Esophagus muscularis mucosa (tissue), 4 donors: ENCODE measurements at places on chromosomes 12 and 14. TPM values are rescaled to one million over a fixed set of nuclear protein-coding genes. Genes with fewer than 3 reads are reported as not detected.

SLC7A7 gene
- total RNA-seq = 17.8 TPM

GDF11 gene
- 2.5 TPM for total RNA-seq

GRCh38 chr14:103881268-103882201 lies 34.2 kb upstream of the PPP1R13B start:
- H3K27me3 ChIP-seq = no peaks in the 10 kb centered on the region
- peaks cover 37% of the 10 kb centered on the region for H3K4me1 ChIP-seq
- no peak overlapping the region for H3K4me3 ChIP-seq
- no peak for DNase-seq
- peak overlapping the region; percentile 76 for H3K27ac ChIP-seq

GRCh38 chr14:106850913-106851825 lies 1324.8 kb downstream of the TMEM121 start:
- H3K36me3 ChIP-seq = no peaks in the 10 kb centered on the region
- no peak overlapping the region for H3K27ac ChIP-seq
- no peak overlapping the region for H3K4me3 ChIP-seq
- H3K4me1 ChIP-seq = no peaks in the 10 kb centered on the region

DNA sequence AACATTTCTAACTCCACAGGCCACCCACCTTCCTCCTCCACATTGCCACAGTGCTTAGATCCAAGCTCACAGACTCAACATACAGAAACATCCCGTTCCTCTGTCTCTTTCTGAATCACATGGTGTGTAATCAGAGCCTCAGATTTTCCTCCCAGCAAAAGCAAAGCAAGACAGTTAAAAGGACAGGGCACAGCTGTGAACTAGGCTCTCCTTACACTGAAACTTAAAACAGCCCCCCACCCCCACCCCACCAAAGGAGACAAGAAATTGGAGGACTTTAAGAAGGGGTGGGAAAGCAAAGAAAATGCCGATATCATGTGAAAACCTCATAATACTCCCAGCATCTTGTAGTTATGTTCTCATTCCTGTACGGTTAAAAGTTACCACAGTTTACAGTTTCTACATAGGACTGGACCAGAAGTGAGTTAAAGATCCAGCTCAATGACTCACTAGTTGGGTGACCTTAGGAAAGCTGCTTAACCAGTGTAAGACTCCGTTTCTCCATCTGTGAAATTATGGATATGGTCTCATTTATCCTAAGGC lies 4.8 kb downstream of the YBX3 start:
- H3K4me1 ChIP-seq = peaks cover 43% of the 10 kb centered on the region
- no peaks in the 10 kb centered on the region for H3K27me3 ChIP-seq
- no peak for DNase-seq
- peak overlapping the region; percentile 71 for H3K27ac ChIP-seq

SOX5 gene
- 11.6 TPM for total RNA-seq

DNA sequence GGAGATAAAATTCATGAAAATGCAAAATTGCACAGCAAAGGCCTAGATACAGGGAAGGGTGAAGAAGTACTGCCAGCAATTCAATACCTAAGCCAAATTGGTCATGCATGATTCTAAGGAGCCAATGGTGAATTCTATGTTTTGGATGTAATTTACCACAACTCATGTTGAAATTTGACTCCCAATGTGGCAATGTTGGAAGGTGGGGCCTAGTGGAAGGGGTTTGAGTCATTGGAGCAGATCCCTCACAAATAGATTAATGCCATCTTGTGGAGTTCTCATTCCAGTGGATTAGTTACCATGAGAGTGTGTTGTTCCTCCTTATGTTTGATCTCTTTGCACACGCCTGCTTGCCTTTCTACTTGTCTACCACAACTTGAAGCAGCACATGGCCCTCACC lies 194.0 kb upstream of the ALG10 start:
- H3K4me3 ChIP-seq = no peak overlapping the region
- no peak overlapping the region for H3K27ac ChIP-seq
- H3K36me3 ChIP-seq = no peaks in the 10 kb centered on the region
- no peaks in the 10 kb centered on the region for H3K27me3 ChIP-seq

GRCh38 chr12:79692860-79693577 lies 2.3 kb upstream of the PAWR start:
- no peak overlapping the region for H3K27ac ChIP-seq
- H3K36me3 ChIP-seq = no peaks in the 10 kb centered on the region
- H3K27me3 ChIP-seq = no peaks in the 10 kb centered on the region

GRCh38 chr14:90739318-90740068 lies 76.7 kb downstream of the TTC7B start:
- H3K4me3 ChIP-seq = no peak overlapping the region
- no peaks in the 10 kb centered on the region for H3K27me3 ChIP-seq
- DNase-seq = no peak
- peaks cover 4% of the 10 kb centered on the region for H3K36me3 ChIP-seq

- no peak for DNase-seq
- no peak overlapping the region for H3K4me3 ChIP-seq
- H3K36me3 ChIP-seq = no peaks in the 10 kb centered on the region
- H3K27ac ChIP-seq = no peak overlapping the region
- no peaks in the 10 kb centered on the region for H3K27me3 ChIP-seq
- H3K4me1 ChIP-seq = no peaks in the 10 kb centered on the region
These were observed 23.1 kb downstream of the GARIN6 start for GRCh38 chr12:99670635-99671034.

DNA sequence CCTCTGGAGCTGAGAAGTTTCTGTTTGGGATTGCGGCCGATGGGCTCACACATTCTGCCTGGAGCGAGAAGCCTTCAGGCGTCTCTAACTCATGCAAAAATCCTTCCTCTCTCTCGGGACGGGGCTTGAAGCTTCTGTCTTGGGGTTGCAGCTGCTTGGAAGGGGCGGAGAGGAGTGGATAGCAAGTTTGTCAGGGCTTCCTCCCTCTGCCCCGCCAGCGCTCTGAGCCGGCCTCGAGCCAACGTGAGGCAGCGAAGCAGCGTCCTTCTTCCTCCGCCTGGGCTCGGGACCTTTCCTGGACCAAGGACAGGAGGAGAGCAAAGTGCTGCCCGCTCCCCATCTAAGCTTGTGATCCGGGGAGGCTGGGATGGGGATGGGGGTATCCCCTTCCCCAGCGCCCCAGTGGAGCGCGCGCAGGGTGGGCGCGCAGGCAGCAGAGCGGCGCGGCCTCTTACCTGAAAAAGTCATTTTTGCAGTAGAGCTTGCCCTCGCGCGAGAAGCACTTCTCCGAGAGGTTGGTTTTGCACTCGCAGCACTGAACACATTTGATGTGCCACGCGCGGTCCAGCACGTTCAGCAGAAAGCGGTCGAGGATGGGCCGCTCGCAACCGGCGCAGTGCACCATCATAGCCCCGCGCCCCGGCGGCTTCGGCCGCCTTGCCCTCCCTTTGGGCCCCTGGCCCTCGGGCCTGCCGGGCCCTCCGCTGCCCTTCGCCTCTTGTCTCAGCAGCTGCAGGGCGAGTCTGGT lies 626 bp downstream of the LHX5 start:
- H3K36me3 ChIP-seq = no peaks in the 10 kb centered on the region
- DNase-seq = no peak
- no peak overlapping the region for H3K4me3 ChIP-seq
- peaks cover 80% of the 10 kb centered on the region for H3K27me3 ChIP-seq

GRCh38 chr14:35277179-35277578 lies 15.0 kb upstream of the PSMA6 start:
- peaks cover 16% of the 10 kb centered on the region for H3K36me3 ChIP-seq
- H3K27ac ChIP-seq = no peak overlapping the region
- no peak overlapping the region for H3K4me3 ChIP-seq
- DNase-seq = no peak
- no peaks in the 10 kb centered on the region for H3K27me3 ChIP-seq
- H3K4me1 ChIP-seq = no peaks in the 10 kb centered on the region

WASHC4 gene
- total RNA-seq = 39.9 TPM

GRCh38 chr14:72752034-72752412 lies 141.9 kb downstream of the DPF3 start:
- H3K27me3 ChIP-seq = no peaks in the 10 kb centered on the region
- peak; percentile 57 for DNase-seq
- no peaks in the 10 kb centered on the region for H3K4me1 ChIP-seq
- H3K27ac ChIP-seq = no peak overlapping the region
- H3K36me3 ChIP-seq = no peaks in the 10 kb centered on the region

GRCh38 chr12:106246891-106247673 lies 738 bp downstream of the CKAP4 start:
- no peaks in the 10 kb centered on the region for H3K27me3 ChIP-seq
- peak overlapping the region; percentile 93 for H3K27ac ChIP-seq
- no peak for DNase-seq
- peaks cover 61% of the 10 kb centered on the region for H3K4me1 ChIP-seq

GRCh38 chr12:70052931-70053497 lies 190.2 kb upstream of the CNOT2 start:
- no peak overlapping the region for H3K4me3 ChIP-seq
- no peaks in the 10 kb centered on the region for H3K4me1 ChIP-seq
- no peaks in the 10 kb centered on the region for H3K36me3 ChIP-seq
- H3K27ac ChIP-seq = no peak overlapping the region

DNA sequence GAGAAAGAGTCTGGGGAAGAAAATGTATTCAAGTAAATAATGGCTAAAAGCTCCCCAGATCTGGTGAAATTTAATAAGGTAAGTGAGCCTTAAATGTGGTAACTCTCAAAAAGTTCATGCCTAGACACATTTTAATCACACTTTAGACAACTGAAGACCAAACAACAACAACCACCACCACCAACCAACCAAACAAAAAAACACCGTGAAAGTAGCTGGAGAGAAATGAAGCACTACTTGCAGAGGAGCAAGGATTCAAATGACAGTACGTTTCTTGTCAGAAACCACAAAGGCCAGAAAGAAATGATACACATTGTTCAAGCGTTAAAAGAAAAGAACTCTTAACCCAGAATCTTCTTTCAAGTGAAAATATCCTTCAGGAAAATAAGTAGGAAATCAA lies 208.3 kb downstream of the MYRFL start:
- H3K36me3 ChIP-seq = no peaks in the 10 kb centered on the region
- no peak overlapping the region for H3K27ac ChIP-seq
- H3K27me3 ChIP-seq = no peaks in the 10 kb centered on the region
- H3K4me3 ChIP-seq = no peak overlapping the region
- no peak for DNase-seq

GUCY2C gene
- total RNA-seq = not detected

- H3K27ac ChIP-seq = no peak overlapping the region
- no peak for DNase-seq
- H3K4me1 ChIP-seq = no peaks in the 10 kb centered on the region
- no peaks in the 10 kb centered on the region for H3K36me3 ChIP-seq
- no peaks in the 10 kb centered on the region for H3K27me3 ChIP-seq
- H3K4me3 ChIP-seq = no peak overlapping the region
These were observed 203.0 kb upstream of the SFSWAP start for GRCh38 chr12:131507881-131508280.

- H3K4me1 ChIP-seq = no peaks in the 10 kb centered on the region
- H3K4me3 ChIP-seq = no peak overlapping the region
- H3K27me3 ChIP-seq = no peaks in the 10 kb centered on the region
- DNase-seq = no peak
These were observed 307.3 kb upstream of the PRKD1 start for GRCh38 chr14:30234966-30235365.

DNA sequence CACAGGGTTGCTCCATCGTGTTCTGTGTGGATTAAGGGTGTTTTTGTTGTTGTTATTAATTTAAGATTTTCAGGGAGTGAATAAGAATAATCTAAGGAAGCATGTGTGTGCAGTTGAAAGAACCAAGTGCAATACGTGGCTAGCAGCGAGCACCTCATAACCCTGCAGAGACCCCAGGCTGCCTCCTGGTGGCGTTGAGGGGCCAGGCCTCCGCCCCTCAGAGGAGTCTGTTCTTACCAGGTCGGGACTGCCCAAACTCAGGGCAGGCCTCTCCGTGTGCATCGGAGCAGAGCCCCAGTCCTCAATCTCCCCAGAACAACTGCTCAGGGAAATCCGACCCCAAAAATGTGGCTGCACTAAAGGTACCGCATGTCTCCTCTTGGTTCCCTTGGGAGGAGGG lies 36.8 kb downstream of the IL31 start:
- peaks cover 97% of the 10 kb centered on the region for H3K36me3 ChIP-seq
- H3K4me3 ChIP-seq = no peak overlapping the region
- DNase-seq = no peak
- H3K4me1 ChIP-seq = no peaks in the 10 kb centered on the region
- no peaks in the 10 kb centered on the region for H3K27me3 ChIP-seq

GYS2 gene
- not detected for total RNA-seq

RDH16 gene
- not detected for total RNA-seq

- peak overlapping the region; percentile 62 for H3K27ac ChIP-seq
- H3K4me3 ChIP-seq = no peak overlapping the region
- no peak for DNase-seq
- no peaks in the 10 kb centered on the region for H3K27me3 ChIP-seq
- H3K4me1 ChIP-seq = peaks cover 44% of the 10 kb centered on the region
These were observed 79.9 kb downstream of the ARF6 start for GRCh38 chr14:49972823-49973222.

GRCh38 chr12:68229956-68230355 lies 4.3 kb upstream of the IL26 start:
- no peak for DNase-seq
- no peak overlapping the region for H3K27ac ChIP-seq
- no peaks in the 10 kb centered on the region for H3K27me3 ChIP-seq
- peaks cover under 1% of the 10 kb centered on the region for H3K4me1 ChIP-seq
- no peak overlapping the region for H3K4me3 ChIP-seq
- no peaks in the 10 kb centered on the region for H3K36me3 ChIP-seq

DNA sequence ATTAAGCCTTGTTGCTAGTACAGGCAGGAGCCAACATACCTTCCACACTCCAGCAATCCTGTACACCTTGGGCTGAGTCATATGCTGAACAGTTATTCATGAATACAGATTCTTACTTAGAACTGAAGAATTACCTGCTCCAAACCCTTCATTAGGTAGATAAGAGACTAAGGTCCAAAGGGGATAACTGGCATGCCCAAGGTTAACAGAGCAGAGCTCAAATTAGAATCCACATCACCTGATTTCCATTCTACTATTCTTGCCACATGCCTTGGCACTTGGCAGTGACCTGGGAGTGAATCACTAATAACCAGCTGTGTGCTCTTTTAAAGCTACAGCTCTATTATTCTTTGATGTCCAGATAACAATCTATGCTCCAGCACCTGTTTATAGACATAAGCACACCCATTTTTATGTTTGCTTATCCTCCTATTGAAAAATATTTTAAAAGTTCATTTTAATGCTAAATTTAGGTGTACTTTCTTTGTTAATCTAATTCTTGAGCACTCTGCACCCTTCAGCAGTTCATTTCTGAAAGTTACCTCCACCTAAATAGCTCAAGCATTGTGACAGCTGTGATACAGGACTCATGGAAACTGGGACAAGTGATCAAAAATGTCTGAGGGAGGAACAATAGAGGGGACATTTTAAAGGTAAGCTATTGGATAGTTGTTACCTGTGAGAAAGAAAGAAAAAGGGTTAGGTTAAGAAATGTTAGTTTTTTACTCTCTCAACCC lies 19.4 kb downstream of the LPCAT3 start:
- no peaks in the 10 kb centered on the region for H3K4me1 ChIP-seq
- no peak overlapping the region for H3K4me3 ChIP-seq
- H3K27ac ChIP-seq = no peak overlapping the region
- H3K36me3 ChIP-seq = peaks cover 49% of the 10 kb centered on the region
